ENCODE measurements at places on chromosomes 5 and 9. TPM values are rescaled to one million over a fixed set of nuclear protein-coding genes. Genes with fewer than 3 reads are reported as not detected.

Gene FGF1
- 0.88 TPM for total RNA-seq

Gene PLAC8L1
- total RNA-seq = 0.52 TPM

Gene CNTFR
- total RNA-seq = not detected

Gene ETF1
- total RNA-seq = 125 TPM

Gene IL13
- not detected for total RNA-seq

Gene PDCD1LG2
- 0.32 TPM for total RNA-seq

Gene HTR4
- total RNA-seq = 0.08 TPM

Gene CATSPER3
- total RNA-seq = 0.40 TPM

Gene MLANA
- not detected for total RNA-seq

Gene TMEM232
- total RNA-seq = 0.56 TPM

Gene ZDHHC11B
- total RNA-seq = 7.0 TPM

Gene OR1Q1
- not detected for total RNA-seq

Gene LHX2
- not detected for total RNA-seq

Measured in esophagus mucosa (tissue), 1 donor.